ENCODE measurements at places on chromosomes 5 and 9. TPM values are rescaled to one million over a fixed set of nuclear protein-coding genes. Genes with fewer than 3 reads are reported as not detected.

The MTMR12 gene
- total RNA-seq, result 39.3 TPM

DNA sequence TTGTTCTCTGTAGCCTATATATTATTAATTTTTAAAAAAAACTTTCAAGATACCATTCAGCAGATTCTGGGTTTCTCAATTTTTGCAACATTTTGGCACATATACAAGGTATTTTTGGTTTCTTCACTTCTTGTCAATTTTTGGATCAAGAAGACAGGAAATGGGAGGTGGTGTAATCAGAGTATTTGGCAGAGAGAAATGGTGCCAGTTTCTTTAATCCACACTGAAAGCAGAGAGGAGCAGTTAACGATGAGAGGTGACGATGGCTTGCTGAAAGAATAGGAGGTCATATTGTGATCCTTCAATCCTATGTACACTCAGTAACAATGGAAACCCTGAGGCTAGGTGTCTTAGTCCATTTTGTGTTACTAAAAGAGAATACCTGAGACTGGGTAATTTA, 16.4 kb downstream of the NNT start:
- no peak for DNase-seq

- peak; percentile 51 for DNase-seq
Measured at GRCh38 chr5:116361171-116361967, 213.3 kb downstream of the SEMA6A start.

DNA sequence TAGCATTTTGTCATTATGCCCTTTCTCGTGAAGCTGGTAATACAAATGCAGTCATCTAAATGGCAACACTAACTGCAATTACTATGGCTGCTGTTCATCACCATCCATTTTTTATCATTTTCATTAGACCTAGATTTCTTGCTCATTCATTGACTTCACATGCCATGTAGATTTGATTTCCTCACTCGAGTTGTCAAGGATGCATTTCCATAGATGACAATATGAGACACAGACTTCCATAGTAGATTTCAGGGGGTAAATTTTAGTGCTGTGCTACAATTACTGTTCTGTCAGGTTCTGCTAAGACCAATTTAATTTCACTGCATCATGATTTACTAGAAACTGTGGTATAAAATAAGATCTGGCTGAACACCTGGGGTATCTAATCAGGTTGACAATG, 589.2 kb downstream of the SEMA5A start:
- DNase-seq, result no peak

- no peak for DNase-seq
Measured at GRCh38 chr5:11000515-11001353, 239.7 kb upstream of the DAP start.

Data from lower lobe of right lung (tissue), 2 donors.